ENCODE measurements at places on chromosomes 3 and 15.

DNA sequence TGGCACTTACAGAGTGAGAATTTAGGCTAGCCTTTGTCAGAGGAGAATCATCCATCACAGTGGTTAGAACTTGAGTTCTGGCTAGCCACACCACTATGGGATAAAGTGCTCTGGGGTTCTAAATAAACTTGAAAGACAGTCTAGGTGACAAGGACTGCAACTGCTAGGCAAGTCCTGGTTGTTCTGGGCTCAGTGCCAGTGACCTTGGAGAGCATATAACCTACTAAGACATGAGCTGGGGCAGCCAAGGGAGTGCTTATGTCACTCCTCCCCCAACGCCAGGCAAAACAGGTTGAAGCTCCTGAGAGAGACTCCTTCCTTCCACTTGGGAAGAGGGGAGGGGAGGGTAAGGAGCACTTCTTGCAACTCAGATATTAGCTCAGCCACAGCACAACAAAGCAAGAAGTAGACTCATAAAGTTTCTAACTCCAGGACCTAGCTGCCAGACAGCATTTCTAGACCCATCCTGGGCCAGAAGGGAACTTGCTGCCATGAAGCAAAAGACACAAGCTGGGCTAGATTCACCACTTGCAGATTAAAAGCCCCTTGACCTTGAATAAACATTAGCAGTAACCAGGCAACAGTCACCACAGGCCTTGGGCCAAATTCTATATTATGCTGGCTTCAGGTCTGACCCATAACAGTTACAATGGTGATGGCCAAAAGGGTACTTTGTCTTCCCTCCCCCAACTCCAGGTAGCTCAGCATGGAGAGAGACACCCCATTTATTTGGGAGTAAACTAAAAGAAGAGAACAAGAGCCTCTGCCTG, 963.7 kb downstream of the PLOD2 start:
- DNase-seq: no peak

GRCh38 chr3:24387493-24387892, 107.2 kb downstream of the THRB start:
- no peak for DNase-seq

DNA sequence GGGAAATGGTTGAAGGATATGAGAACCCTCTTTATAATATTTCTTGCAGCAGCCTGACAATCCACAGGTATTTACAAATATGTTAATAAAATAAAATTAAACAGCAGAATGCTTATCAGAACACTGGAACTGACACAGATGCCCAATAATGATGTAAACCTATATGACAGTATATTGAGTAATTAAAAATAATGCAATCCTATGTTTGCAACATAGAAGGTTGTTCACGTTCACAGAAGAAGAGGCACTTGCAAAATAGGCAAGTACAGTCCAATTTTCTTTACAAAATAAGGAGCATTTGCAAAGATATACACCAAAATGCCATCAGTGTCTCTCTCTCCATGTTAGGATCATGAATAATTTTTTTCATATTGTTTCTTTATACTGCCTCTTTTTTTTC, 397.0 kb upstream of the WNT5A start:
- DNase-seq: no peak

DNA sequence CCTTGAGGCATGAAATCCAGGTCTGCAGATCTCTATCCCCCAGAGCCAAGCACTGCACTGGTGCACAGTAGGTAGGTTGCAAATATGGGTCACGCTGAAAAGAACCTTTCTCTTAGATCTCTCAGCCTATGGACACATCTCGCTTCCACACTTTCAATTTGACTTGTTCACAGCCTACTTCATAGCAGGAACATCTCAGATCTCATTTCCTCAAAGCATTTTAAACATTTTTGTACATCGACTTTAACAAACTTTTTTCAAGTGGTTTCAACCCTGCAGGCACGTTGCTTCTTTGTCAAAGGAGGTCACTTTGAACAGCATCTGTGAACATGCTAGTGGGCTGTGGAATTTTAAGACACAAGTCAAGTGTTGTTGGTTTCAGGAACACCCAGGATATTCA, 76.0 kb downstream of the SLC12A8 start:
- no peak for DNase-seq

GRCh38 chr3:11735638-11736037, 91.9 kb upstream of the VGLL4 start:
- no peak for DNase-seq

- DNase-seq: no peak
These were observed 13.6 kb upstream of the LACTB start for GRCh38 chr15:63107895-63108546.

GRCh38 chr15:61063875-61064320, 165.2 kb downstream of the RORA start:
- DNase-seq: no peak

- DNase-seq: peak; percentile 21
These were observed 990 bp upstream of the ZNF148 start for GRCh38 chr3:125375950-125376679.
